Psoas muscle (tissue), 8 donors: ENCODE measurements at places on chromosomes 3 and 15.

DNA sequence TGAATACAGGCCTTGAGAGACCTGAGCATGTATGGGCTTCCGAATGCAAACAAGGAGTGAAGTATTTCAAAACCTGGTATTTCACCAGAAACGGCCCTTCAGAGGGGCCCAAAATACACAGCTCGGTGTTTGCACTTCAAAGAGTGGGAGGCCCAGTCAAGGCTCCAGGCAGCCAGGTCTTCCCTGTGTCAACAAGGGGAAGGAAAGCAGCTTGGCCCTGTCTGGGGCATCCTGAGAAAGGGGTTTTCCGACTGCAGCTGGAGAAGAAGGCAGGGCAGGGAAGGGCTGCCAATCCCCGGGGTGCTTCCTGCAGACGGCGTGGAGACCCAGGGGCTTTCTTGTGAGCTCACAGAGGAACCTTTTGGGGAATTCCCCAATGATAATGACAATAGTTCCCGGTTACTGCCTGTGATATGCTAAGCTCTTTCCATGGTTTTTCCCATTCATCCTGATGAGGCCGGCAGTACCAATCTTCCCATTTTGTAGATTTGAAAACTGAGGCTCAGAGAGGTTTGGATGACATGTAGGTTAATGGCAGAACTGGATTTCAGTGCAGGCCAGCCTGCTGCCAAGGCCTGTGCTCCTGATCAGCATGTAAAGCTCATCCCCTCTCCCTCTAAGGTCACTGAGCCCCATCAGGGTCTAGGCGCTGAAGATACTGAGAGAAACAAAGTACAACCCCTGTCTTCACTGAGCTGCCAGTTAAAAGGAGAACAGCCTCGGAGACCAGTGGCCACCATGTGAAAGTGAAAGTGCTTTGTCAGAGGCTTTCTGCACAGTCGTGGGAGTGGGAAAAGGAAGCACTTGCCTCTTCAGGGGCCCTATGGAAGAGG lies 43.0 kb upstream of the TLE3 start:
- no peak for DNase-seq

- DNase-seq: no peak
Observed at GRCh38 chr3:128253150-128253549, 99.9 kb downstream of the EEFSEC start.

DNA sequence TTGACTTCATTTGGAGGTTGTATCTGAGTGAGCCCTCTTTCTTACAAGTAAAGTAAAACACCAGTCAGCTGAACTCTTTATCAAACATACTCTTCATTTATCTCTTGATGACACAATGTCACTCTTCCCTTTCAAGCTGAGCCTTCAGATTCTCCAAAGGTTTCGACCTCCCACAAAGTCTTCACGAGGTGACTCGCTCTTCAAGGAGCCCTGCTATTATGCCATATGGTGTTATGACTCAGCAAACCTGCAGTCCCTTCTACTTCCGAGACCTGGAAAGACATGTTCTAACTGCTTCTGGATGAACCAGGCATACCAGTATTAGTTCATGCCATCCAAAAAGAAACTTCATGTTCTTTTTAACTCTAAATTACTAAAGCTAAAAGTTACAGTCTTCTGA lies 23.1 kb downstream of the AADAC start:
- no peak for DNase-seq

DNA sequence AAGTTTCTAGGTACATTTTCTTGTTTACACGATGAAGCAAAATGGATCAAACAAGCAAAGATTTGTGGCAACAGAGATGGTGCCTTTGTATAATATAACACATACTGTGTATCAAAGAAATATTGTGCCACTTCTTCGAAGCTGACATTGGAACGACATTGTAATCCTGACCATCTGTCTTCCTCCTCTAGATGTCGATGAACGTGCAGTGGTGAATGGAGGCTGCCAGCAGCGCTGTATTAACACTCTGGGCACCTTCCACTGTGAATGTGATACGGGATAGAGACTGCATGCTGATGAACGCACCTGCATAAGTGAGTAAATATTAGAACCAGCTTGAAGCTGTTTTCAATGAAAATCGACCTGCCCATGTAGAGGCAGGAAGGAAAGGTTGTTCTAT lies 613.3 kb upstream of the GOLIM4 start:
- no peak for DNase-seq

GRCh38 chr3:29153811-29154210 lies 127.1 kb upstream of the RBMS3 start:
- no peak for DNase-seq

DNA sequence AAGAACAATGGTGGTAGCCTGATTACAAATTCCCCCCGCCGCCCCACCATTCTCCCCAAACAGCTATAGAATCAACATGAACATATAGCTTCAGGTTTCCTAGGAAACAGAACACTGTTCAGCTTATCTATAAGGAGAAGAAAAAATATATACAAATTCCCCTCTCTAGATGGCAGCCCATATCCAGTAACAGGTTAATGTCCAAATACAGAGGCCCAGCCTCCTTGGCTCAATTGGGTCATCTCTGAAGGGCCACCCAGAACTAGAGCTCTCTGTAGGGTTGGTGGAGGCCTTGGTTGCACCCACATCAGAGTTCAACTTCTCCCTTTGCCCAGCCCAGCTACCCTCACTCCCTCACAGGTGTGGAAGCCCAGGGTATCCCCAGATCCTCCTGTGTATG lies 91.5 kb upstream of the ADAMTS17 start:
- DNase-seq: no peak

DNA sequence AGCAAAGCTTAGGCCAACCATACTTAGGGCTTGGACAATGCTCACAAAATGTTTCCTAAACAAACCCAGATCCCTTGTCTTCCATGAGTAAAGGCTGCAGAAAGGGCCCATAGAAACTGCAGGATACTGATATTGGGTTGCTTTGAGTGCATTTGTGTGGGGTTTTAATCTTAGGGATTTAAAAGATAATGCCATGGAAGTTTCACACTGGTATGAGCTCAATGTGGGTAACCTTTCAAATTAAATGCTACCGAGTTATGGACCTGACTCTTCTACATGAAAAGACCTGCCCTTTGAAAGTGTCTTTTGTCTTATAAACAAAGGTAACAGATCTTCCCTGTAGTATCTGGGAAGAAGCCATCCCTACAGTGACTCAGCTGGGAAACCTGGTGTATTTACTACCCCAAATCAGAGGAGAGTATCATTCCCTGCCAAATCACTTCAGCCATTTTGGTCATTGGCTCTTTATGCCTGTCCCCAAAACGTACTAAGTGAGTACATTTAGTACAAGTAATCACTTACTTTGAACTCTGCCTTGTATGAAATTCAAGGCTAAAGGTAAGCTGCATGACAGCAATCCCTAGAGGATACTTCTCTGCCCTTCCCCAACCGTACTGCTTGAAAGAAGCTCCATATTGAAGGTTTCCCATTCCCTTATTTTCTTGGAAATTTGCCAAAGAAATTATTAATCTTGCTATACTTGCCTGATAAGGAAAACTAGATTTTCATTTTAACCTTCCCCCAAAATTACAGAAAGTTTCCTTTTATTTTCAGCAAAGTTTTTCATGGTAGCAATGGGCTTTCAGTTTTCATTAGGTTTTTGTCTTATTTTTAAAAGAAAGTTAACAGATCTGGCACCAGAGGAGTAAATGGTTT lies 7.2 kb downstream of the TM4SF1 start:
- no peak for DNase-seq

DNA sequence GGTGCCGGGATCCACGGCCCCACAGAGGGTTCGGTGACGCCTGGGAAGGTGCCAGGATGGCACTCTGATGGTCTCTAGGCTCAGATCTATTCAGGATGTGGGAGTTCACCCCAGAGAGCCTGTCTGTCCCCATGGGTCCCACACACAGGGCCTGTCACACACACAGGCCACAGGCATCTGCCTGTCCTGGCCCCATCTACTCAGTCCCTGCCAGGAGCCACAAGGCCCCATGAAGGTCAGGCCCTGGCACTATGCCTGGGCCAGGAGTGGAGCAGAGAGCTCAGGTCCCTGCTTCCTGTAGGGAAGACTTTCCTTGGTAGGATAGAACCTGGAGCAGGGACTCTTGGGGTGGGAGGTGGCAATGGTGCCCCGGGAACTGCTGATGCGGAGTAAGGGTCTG lies 49.0 kb upstream of the FURIN start:
- no peak for DNase-seq
